ENCODE measurements at places on chromosomes 1 and 21.

DNA sequence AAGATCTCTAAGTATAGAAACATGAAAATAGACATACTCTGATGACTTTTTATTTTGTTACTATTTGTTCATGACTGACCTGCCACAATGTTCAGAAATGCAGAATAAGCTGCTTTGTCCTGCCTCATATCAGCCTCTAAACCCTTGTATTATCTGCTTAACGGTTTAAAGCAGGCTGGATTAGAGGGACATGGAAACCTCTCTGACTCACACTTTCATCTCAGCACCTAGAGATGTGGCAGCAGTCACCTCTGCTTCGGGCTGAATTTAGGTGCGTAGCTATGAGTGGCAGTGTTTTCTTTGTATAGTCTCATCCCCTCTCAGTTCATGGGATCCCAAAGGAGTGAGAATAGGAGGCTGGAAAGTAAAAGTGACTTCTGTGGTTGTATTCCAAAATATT lies 255.4 kb downstream of the RGS7 start:
- no peak for DNase-seq

- DNase-seq = no peak
Measured at GRCh38 chr21:46660505-46660904, 25.0 kb downstream of the PRMT2 start.

- no peak for DNase-seq
Measured at GRCh38 chr1:67376381-67376780, 53.8 kb downstream of the SERBP1 start.

DNA sequence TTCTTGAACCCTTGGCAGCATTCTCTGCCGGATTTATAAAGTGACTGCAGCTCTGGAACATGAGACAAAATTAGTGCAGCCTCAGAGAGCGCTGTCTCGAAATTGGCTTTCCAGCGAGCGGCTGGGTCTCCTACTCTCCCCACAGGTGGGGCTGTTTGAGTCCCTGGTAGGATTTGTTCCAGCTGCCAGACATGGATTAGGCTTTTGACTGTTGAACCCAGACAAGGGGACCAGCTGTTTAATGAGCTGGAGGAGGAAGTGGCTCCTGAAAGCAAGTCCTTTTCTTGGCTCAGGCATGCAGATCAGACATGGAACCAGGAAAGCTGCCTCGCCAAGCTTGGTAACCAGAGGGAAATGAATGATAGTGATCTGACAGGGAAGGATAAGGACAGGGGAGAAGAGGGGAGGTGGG lies 69.6 kb downstream of the UBIAD1 start:
- DNase-seq = no peak

Data from activated CD4-positive, CD25-positive, alpha-beta regulatory T cell treated with anti-CD3 and anti-CD28 coated beads, Interleukin-2, amount 50 U/mL, for 72 hours (primary cell).